Omental fat pad (tissue), 4 donors: ENCODE measurements at places on chromosomes 13 and 19.

GRCh38 chr19:18167975-18168645 lies 5.5 kb upstream of the IFI30 start:
- no peak for DNase-seq

DNA sequence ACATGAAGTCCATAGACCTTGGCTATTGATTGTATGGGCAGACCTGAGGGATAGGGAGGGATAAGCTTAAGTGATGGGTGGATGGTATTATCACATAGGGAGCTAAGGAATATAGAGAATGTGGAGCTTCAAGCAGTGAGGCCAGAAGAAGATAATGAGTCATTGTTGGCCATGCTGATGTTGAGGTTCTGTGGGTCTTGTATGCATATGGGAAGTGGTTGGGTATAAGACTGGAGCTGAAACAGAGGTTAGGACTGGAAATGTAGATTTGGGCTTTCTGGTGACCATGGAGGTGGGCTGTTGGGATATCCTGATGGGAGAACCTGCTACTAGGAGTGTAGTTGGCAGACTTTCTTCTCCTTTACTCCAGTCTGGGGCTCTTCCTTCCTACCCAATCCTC lies 73.7 kb upstream of the TSC22D1 start:
- DNase-seq: no peak

- DNase-seq: peak; percentile 92
Measured at GRCh38 chr19:8252922-8253589, 43.9 kb downstream of the CERS4 start.

GRCh38 chr13:112469071-112469745 lies 93.1 kb downstream of the SPACA7 start:
- DNase-seq: no peak

DNA sequence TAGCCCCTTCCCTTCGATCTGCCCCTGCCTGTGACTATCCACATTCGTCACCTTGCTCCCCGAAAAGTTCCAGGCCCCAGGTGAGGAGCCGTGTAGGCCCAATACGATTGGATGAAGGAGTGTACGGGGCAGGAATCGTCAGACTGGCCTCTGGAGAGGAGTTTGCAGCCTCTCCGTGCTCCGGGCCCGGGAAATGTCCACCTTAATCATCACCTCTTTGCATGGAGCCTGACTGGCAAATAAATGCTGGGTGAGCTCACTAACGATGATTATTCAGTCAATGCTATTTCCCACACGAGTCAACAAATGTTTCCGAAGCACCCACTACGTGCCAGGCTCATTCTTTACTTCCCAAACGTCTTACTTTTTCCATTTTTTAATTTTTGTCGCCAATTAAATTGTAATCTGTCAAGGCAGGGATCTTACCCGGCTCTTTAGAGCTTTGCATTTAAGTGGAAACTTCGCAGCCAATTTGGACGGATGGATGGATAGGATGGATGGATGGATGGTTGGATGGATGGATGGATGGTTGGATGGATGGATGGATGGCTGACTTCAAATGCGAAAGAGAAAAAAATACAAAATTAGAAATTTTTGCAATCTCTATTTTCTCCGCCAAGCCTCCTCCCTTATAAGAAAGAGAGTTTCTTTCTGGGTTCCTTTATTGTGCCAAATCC lies 45.8 kb downstream of the TGDS start:
- DNase-seq: peak; percentile 23

DNA sequence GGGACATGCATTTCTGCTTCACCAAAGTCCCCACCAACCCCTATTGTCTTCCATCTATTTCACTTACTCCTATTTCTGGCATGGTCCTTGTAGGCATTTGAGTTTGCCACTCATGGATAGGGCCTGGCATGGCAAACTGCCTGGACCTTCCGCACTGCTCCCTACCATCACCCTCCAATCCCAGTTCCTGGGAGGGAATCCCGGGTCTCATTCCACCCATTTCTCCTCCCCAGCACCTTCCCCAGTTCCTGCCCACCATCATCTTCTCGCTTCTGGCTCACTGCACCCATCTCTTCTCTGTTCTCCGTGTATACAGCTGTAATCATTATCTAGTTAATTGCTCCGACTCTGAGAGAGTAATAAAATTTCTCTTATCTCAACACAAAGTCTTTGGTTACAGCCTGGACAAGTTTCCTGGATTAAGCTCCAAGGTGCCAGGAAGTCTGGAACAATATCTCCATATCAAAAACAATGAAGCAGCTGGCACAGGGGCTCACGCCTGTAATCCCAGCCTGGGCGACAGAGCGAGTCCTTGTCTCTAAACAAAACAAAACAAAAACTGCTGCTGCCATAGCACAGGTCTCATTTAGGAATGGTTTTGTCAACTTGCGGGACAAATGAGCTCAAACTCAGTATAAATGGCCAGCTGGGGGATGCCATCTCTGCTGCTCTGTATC lies 17.0 kb upstream of the COX7A1 start:
- no peak for DNase-seq

GRCh38 chr13:40190641-40191100 lies 475.8 kb downstream of the FOXO1 start:
- no peak for DNase-seq

DNA sequence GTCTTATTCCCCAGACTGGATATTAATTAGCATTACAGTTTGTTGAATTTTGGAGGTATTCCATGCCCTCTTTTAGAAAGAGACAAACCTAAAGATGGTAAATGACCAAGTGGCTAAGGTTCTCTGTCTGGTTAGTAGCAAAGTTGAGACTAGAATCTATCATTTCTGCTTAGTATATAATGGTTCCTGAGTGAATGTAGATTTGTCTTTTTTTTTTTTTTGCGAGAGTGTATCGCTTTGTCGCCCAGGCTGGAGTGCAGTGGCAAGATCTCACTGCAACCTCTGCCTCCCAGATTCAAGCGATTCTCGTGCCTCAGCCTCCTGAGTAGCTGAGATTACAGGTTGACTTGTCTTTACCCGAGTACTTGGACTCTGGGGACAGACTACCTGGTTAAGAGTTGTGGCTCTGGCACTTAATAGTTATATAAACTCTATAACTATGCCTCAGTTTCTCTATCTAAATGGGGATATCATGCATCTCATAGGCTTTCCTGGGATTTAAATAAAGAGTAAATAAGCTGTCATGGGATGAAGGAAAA lies 2.7 kb downstream of the NAA16 start:
- no peak for DNase-seq

DNA sequence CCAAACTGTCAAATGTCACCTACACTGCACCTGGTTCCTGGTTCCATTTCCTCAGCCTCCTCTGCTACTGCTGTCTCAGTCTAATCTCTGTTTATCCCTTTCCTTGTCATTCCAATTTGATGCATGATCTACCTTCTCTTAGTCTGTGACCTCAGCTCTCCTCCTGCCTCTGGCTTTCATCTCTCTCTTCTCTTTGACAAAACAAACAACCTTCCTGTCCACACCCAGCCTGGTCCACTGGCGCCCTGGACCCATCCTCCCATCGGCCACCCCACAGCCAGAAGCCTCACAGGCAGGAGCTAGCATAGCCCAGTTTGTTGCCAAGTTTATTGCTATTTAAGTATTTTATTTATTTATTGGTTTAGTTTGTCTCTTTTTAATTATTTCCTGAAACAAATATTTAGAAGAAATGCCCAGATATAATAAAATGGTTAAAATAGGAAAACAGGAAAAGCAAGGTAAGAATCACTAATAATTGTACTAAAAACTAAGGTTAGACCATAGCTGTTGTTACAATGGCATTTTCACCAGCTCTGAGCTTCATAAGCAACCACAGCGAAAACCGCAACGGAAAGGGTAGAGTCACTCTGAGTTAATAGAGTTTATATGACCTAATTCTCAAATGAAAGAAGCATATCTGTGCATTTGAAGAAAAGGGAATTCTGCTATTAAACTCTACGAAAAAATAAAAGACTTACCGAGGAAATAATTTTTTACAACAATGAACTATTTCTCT lies 68.6 kb downstream of the EFNB2 start:
- DNase-seq: no peak

DNA sequence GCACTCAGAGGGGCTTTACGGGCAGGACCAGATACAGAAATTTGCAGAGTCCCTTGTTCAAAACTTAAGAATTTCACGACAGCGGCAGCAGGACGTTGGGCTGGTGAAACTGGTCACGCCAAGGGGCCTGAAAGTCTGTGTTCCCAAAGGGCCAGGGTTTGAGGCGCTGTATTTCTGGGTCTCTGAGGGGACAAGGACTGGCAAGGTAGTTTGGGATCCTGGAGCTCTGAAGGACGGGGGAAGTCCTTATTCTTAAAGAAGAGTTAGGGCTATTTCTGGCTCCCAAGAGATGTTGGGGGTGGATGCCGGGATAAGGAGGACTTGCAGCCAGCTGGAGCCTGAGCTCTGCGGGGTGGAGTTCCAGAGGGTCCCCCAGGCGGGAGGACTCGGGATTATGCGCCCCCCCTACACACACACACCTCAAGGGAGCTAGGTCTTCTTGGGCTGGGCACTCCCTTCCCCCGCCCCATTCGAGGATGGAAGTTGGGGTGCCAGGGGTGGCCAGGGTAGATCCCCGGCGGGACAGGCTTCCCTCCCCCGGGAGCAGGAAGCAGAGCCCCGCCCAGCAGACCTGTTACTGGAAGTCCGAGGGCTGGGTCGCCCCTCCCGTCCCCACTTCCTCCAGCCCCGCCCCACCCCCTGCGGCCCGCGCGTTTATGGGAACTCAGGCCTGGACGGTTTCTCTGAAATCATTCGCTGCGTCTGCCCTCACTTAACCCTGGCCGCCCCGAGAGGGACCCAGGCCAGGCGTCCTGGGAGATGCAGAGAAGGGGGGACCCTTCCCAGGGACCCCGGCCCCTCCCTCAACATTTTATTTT lies 5.6 kb downstream of the BCL3 start:
- DNase-seq: peak; percentile 88

GRCh38 chr19:19549804-19550464 lies 11.9 kb downstream of the CILP2 start:
- no peak for DNase-seq

DNA sequence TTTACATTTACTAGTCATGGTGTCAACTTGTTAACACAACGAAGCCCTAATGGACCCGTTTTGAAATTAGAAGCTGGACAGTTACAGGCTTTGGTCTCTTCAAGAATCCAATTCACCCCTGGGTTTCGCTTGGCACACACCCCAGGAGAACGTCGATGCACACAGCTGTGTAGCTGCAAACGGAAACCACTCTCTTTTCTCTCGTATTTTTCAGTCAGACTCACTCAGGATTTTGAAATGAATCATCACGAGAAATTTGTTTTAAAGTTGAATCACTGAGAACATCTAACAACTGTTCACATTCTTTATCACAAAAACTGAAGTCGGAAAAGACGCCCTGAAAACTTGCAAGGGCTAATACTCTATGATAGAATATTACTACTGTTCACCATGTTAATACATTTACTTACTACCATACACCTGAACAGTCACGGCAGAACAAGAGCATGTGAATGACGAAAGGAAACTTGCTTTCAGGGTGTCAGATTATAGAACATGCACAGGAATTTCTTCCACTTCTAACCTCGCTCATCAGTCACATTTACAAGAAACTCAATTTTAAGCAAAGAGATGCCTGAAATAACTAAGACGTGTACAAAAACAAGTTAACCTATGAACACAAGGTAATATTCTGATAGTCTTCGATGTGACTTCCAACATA lies 4.7 kb downstream of the PNMA8A start:
- no peak for DNase-seq

DNA sequence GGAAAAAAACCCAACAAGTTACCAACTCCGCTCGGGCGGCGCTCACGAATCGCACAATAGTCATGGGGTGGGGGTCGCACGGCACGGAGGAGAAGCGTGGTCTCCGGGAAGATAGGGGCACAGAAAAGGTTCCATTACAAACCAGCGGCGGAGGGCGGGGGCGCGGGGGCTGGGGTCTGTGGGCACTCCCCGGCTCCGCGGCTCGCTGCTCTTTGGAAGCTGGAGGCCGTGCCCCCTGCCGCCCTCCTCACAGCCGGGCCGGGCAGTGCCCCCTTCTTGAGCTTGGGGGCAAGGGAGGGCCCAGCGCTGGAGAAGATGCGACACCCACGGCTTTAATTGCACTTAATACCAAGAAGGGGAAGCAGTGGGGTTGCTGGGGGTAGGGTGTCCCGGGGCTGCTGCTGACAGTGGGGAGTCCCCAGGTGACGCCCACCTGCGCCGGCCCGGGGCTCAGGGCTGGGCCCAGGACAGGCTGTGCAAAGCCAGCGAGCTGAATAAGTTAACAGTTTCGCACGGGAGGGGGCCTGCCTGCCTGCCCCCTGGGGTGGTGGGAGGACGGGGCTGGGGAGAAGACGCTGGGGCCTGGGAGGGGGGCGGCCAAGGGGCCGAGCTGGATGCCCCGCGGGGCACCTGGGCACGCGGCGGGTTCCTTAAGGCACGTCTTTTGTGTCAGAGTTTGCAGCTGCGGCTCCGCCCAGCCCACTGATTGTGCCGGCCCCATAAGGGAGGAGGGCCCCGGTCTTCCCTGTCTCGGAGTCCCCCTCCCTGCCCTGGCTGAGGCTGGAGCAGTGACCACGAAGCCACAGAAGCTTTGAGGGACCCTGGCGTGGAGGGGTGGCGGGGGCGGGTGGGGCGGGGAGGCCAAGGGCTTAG lies 9.8 kb downstream of the DCAF15 start:
- no peak for DNase-seq
